ENCODE measurements at places on chromosomes 1 and 21.

GRCh38 chr1:196152975-196153374 lies 455.3 kb downstream of the KCNT2 start:
- DNase-seq, result no peak

DNA sequence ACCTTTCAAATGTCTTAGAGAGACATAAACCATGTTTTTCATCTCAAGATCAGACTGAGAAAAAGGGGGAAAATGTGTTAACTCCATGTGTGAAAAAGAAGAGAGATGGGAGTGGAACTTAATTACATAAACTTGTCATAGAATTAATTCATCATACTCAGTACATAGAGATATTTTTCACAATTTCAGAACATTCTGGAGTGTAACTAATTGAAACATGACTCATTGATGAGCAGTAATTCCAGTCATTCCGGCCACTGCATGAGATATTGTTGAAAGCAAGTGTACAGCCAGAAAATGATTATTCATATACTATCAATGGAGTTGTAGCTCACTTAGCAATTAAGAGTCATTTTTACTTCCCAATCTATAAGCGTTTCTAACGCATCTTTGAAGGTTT lies 739.3 kb downstream of the LTN1 start:
- no peak for DNase-seq

- no peak for DNase-seq
These were observed 23.5 kb downstream of the CYP4B1 start for GRCh38 chr1:46822248-46822826.

DNA sequence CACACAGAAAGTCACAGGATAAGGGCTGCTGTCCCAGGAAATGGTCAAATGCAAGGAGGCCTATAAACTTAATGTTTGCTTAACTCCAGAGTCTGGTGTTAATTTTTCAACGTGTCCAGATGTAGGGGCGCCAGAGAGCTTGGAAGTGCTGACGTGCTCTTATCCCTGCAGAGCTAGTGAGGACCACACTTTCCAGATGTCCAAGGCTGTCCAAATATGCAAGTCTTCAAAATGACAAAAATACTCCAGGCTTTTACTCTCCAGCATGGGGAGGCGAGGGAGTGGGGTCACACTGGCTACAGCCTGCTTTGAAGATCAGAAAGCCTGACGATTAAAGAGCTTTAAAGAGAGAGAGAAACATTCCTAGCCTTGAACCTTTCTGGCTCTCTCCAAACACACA lies 57.6 kb downstream of the ABCA4 start:
- no peak for DNase-seq

GRCh38 chr1:225595452-225595851 lies 57.5 kb downstream of the ENAH start:
- DNase-seq, result no peak

DNA sequence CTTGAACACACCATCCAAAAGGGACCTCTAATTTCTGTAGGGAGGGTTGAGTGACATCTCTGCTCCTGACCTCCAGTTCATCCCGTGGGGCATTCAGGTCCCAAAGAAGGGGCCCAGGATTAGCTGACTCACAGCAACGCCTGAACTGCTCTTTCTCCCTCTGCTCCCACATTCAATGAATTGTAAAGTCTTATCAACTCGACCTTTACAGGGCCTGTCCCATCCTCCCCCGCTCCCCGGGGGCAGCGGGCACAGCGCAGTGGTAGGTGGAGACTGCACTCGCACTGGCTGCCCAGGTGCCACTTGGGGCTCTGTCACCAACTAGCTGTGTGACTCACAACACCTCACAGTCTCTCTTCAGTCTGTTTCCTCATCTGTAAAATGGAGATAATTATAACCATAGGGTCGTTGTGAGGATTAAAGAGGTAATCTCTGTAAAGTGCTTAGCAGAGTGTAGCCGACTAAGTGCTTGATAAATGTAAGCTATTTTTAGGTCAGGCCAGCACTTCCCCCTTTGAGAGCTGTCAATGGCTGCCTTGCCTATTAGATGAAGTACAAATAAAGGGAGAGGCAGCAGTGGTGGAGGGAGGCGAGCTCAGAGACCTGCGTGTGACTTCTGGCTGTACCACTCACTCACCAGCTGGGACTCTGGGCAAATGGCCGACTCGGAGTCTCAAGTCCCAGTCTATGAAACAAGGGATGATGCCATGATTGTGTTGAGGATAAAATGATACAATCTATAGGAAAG lies 637 bp upstream of the MYBPHL start:
- no peak for DNase-seq

GRCh38 chr1:22112554-22112953 lies 30.3 kb downstream of the WNT4 start:
- DNase-seq, result no peak

DNA sequence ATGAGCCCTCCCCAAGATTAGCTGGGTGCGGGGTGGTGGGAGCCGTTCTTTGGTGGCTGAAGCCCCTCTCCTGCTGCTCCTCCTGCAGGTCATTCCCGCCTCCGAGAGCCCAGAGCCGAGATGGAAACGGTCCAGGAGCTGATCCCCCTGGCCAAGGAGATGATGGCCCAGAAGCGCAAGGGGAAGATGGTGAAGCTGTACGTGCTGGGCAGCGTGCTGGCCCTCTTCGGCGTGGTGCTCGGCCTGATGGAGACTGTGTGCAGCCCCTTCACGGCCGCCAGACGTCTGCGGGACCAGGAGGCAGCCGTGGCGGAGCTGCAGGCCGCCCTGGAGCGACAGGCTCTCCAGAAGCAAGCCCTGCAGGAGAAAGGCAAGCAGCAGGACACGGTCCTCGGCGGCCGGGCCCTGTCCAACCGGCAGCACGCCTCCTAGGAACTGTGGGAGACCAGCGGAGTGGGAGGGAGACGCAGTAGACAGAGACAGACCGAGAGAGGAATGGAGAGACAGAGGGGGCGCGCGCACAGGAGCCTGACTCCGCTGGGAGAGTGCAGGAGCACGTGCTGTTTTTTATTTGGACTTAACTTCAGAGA lies 448 bp downstream of the G0S2 start:
- no peak for DNase-seq

GRCh38 chr1:56477164-56478111 lies 101.9 kb downstream of the PLPP3 start:
- no peak for DNase-seq

GRCh38 chr1:197008861-197009260 lies 31.5 kb downstream of the CFHR5 start:
- DNase-seq, result no peak

DNA sequence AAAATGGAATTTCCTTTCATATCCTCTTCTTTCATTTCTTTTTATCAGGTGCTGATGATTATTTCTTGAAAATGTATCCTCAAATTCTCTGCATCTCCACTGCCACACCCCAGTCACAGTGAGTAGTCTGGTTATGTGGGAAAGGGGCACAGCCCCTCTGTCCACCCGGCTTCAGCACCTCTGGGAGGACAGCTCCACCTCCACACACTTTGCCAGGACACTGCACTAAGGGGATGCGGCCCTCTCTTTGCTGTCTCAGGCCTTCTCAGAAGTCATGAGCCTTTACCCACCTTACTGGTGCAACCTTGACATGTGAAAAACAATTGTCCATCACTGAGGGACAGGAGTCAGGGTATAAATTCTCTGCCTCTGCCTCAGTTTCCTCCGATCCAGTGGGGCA lies 433.1 kb downstream of the PCP4 start:
- DNase-seq, result no peak

DNA sequence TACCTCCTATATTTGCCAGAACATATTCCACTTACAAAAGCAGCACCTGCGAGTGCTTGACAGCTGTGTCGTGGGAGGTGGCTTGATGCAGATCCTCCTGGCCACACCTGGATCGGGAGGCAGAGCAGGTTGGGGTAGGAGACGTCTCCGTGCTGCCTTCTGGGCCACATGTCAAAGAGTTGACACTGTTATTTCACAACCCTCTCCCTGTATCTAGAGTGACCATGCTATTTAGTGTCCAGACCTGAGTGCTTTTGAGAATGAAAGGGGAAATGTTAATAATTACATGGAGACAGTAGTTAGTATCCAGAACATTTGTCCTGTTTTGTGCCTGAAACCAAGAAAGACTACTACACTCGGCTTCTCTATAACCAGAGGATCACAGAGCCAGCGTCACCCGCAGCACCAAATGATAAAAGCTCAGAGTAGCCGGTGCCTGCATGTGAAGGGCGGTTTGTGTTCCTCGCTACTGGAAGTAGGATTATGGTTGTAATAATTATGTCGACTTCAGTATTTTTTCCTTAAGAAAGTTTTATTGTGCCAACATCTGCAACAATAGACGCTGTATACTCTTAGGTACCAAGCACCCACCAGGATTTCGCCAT lies 77.1 kb downstream of the GALNT2 start:
- DNase-seq, result no peak

- no peak for DNase-seq
These were observed 8.1 kb downstream of the CYP4X1 start for GRCh38 chr1:47031585-47031984.

DNA sequence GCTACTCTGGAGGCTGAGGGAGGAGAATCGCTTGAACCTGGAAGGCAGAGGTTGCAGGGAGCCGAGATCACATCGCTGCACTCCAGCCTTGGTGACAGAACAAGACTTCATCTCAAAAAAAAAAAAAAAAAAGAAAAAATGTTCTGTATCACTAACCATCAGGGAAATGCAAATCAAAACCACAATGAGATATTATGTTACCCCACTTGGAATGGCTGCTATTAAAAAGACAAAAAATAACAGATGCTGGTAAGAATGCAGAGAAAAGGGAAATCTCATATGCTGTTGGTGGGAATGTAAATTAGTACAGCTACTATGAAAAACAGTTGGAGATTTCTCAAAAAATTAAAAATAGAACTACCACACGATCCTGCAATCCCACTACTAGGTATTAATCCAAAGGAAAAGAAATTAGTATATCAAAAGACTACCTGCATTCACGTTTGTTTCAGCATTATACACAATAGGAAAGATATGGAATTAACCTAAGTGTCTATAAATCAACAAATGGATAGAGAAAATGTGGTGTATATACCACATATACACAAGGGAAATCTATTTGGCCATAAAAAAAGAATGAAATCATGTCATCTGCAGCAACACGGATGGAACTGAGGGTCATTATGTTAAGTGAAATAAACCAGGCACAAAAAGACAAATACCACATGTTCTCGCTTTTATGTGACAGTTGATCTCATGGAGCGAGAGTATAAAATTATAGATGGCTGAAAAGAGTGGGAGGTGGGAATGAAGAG lies 62.6 kb downstream of the ABL2 start:
- no peak for DNase-seq

GRCh38 chr21:27129215-27129614 lies 162.3 kb upstream of the ADAMTS5 start:
- no peak for DNase-seq

GRCh38 chr1:2397007-2397679 lies 5.5 kb downstream of the RER1 start:
- no peak for DNase-seq

- DNase-seq, result peak; percentile 35
These were observed 10.7 kb upstream of the SDC3 start for GRCh38 chr1:30919025-30919881.

DNA sequence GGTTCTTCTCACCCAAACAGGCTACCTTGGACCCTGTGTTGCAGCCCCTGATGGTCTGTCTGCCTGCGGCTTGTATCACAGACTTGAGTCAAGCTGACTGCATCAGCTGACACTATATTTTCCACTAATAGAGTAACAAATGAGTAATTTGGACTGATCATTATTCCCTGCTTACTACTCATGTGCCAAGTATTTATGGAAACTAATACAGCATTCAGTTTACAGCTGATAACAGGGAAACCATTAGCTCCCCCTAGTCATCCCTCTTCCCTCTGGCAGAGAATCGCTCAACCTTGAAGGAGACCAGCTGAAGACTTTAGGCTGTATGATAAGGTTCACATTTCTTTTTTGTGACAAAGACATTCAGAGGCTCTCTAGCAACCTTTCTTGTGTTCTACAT lies 116.6 kb upstream of the SYT6 start:
- no peak for DNase-seq

GRCh38 chr1:32818804-32819541 lies 1.5 kb downstream of the S100PBP start:
- peak; percentile 71 for DNase-seq

DNA sequence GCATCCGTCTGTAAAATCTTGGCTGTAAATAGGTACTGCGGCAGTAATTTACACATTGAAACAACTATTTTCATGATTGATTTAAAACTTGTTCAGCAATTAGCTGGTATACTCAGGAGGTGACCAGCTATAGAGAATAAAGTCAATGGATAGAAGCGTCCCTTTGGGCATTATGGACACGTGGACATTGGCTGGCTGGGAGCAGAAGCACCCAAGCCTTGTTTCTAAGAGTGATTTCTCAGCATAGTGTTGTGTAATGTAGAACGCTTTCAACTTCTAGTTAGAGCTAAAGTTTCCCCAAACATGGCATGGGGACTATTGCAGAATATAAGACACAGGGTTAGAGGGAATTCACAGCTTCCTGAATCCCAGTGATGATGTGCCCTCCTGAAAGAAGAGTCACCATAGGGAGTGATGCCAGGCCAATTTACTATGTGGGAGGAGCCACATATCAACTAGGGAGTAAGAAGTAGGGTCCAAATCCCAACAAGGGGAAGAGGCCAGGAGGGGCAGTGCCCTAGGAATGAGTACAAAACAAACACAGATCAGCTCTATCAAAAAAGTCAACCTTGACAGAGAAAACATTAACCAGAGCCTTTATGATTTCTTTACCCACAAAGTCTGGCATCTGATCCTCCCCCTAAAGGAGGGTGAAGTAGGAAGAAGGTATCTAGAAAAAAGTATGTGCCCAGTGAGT lies 92.7 kb downstream of the SUSD4 start:
- DNase-seq, result no peak

DNA sequence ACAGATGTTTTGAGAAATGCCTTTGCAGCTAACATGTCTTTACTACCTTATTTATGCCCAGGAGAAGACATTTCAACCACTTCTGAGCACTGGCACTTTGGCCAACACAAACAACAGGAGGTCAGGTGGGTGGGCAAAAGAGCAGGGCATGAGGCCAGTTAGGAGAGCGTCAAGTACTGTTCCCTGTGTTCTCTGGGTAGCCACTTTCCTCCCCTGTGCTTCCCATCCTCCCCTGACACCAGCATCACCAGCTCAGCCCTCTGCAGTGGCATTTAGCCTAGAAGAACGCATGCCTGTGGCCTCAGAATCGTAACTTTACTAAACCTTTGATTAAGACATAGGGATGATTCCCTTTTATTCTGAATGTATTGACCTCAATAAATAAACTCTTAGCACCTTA lies 18.3 kb downstream of the BTG2 start:
- no peak for DNase-seq

GRCh38 chr1:162317621-162318020 lies 59.0 kb downstream of the SPATA46 start:
- DNase-seq, result no peak
